ENCODE measurements at places on chromosomes 6 and 20.

- no peak for DNase-seq
These were observed 120.3 kb upstream of the LGSN start for GRCh38 chr6:63440057-63440456.

DNA sequence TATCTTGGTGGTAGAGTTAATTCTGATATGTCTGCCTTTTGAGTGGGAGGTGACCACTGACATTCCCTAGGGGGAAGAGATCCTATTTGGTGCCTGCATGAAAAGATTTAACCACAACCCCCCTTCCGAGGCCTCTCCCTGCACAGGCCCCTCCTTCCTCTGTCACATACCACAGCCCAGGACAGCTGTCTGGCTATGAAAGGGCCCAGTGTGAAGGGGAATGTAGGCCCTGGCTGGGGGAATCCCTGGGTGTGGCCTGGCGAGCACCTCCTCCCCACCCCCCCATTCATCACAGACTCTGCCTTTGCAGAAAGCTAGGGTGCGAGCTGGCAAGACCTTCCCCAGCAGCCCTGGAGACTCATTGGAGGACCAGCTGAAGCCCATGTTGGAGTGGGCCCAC lies 27.4 kb upstream of the MAPRE1 start:
- peak; percentile 50 for DNase-seq

DNA sequence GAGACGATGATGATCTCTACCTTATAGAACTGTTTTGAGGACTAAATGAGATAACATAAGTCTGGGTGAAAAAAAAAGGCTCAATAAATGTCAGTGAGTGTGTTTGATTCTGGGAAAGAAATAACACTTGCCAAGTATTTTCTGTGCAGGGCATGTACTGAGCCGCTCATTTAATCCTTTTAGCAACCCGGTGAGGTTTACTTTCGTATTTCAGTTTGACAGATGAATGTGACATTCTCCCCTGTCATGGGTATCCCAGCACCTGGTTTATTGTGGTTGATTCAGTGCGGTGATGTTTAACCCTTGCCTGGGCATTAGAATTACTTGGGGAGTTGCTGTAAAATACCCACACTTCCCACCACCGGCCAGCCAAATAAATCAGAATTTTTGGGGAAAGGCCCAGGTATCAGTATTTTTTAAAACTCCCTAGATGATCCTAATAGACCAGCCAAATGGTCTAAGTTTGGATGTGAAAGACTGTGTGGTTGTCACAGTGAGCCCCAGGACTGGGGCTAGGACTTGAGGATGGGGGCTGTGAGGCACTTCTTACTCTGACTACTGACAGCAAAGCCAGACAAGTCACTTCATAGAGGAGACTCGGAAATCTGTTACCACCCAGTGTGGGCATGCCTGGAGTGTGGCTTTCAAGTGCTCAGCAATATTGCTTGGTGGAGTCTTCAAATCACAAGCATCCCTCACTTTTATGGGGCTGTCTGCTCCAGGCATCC lies 100.2 kb upstream of the KCNG1 start:
- no peak for DNase-seq

DNA sequence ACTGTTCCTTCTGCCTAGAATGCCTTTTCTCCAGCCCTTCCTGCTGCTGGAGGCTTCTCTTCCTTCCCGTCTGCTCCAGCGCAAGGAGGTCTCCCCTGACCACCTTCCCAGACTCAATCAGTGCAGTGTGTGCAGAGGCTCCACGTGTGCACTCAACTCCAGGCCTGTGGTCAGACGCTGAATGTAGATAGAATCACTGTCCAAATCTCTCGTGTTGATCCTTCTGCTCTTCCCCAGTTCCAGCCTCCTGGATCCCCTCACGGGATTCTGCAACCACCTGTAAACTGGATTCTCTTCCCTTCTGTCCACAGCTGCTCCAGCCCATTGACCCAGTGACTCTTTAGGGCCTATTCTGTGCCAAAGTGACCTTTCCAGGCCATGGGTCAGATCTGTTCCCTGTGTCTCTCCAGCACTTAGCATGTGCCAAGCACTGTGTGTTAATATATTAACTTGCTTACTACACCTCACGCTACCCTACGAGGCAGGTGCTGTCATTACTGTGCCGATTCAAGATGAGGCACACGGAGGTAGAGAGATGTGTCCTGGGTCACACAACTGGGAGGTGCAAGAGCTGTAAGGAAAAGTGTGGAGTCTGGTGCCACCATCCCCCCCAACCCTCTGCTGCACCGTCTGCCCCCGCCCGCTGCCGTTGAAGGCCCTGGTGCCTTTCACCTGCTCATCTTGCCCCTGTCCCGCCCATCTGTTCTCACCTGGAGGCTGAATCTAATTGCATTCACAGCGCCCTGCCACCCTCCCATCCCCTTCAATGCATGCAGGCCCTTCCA lies 112.2 kb downstream of the SULF2 start:
- DNase-seq: no peak

GRCh38 chr6:13175087-13175486 lies 153.2 kb downstream of the TBC1D7 start:
- DNase-seq: no peak

DNA sequence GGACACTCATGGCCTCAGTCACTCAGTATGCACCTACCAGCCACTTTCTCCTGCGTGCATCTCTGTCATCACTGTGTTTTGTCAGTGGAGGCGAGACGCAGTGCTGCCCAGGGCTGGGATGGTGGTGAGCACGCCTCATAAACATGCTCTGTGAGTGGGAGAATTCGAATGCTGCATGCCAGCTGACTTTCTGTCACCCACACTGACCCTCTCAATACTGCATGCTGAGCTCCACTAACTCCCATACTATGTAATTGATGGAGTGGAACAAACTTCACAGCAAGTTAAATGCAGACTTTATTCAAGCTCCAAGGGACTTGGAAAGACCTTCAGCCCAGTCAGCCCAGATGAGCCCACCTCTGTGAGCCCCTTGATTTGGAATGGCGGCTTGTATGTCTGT lies 22.7 kb upstream of the GGTLC1 start:
- no peak for DNase-seq

- no peak for DNase-seq
These were observed 4.5 kb downstream of the DPM1 start for GRCh38 chr20:50953821-50954220.

- no peak for DNase-seq
These were observed 318.5 kb upstream of the JARID2 start for GRCh38 chr6:14927398-14927797.

GRCh38 chr20:5893052-5893451 lies 57.3 kb downstream of the TRMT6 start:
- DNase-seq: no peak

- no peak for DNase-seq
These were observed 113.3 kb downstream of the AFG1L start for GRCh38 chr6:108407904-108408827.

DNA sequence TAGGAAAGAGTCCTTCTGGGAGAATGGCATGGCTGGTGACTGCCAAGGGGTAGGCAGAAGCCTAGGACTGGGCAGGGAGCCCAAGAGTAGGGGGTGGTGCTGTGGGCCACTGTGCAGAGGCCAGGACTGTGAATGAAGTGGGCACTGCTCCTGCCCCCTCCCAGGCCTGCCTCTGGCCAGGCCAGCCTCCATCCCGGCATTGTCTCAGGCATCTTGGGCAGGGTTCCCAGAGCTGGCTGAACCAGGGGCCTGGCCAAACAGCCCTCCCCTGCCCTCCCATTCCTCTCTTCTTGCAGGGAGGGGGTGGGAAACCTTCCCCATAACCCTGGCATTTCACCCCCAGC lies 81.6 kb downstream of the MRPL14 start:
- DNase-seq: no peak

DNA sequence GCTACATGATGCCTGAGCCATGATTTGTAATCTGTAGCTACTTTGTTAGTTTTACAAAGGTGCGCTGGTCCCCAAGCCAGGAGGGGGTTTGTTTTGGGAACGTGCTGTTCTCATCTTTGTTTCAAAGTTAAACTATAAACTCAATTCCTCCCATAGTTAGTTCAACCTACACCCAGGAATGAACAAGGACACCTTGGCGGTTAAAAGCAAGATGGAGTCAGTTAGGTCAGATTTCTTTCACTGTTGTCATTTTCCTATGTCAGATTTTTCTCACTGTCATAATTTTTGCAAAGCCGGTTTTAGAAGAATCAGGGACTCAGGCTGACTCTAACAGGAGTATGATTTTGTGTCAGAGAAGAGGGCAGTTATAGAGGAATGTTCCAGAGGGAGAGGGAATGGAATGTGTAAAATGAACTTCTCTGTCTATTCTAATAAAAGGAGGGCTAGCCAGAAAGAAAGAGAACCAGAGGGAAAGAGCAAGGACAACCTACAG lies 2.3 kb upstream of the GMPR start:
- DNase-seq: no peak

DNA sequence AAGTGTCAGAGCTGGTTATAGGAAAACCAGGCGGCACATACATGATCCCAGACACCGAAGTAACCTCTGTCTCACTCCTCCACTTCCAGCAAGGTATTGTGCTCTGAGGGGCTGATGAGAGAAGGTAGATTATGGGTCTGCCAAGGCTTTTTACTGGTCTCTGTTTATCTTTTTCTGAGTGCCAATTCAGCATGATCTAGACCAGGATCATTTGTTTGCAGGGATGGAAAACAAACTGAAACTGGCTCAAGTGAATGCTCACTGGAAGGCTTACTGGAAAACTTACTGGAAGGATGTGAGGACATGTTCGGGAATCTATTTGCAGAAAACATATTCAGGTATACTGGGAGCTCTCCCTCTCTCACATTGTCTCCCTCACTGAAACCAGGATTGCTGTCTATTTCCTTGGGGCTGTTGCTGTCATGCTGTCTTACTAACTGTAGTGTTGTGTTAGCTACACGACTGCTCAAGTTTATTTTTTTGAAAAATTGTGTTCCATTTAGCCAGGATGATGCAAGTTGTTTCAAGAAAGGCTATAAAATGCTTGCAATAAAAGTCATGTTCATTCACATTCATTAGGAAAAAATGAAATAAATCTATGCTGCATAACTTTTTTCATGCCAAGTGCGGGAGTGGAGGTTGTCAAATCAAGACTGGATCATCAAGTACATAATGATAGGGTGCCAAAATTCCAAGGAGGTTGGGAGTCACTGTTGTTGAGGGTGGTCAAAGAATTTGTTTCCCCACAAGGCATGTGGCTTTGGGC lies 37.0 kb downstream of the KLHL31 start:
- no peak for DNase-seq

- DNase-seq: no peak
These were observed 263.4 kb downstream of the CDC5L start for GRCh38 chr6:44650947-44651346.

GRCh38 chr6:131532580-131533039 lies 40.4 kb upstream of the ARG1 start:
- DNase-seq: no peak

DNA sequence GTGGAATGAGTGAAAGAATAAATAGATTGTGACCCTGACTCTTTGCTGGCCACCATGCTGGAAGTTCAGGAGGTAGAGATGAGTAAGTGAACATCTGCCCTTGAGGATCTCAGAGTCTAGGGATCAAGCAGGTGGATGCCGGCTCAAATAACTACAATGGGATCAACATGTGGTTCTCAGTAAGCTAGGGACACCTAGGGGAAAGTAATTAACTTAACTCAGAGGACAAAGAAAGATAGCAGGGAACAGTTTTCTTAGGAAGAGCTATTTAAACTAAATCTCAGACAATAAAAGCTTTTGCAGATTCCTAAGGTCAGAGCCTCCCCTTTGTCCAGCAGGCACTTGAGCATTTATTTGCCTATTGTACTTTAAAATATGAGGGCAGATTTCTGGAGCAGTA lies 29.1 kb downstream of the SLC13A3 start:
- DNase-seq: no peak

DNA sequence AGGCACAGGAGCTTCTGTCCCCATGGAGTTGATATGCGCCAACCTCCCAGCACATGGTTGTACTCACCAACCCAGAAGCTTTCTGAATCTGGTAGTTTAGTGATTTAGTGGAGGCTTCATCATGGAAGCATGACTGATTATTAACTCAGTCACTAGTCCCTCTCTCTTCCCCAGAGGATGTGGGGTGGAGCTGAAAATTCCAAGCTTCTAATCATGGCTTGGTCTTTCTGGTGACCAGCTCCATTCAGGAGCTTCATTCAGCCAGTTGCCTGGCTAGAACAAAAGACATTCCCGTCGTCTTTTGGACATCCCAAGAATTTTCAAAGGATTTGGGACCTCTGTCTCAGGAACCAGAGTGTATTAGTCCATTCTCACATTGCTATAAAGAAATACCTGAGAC lies 13.3 kb upstream of the SMIM13 start:
- DNase-seq: no peak

DNA sequence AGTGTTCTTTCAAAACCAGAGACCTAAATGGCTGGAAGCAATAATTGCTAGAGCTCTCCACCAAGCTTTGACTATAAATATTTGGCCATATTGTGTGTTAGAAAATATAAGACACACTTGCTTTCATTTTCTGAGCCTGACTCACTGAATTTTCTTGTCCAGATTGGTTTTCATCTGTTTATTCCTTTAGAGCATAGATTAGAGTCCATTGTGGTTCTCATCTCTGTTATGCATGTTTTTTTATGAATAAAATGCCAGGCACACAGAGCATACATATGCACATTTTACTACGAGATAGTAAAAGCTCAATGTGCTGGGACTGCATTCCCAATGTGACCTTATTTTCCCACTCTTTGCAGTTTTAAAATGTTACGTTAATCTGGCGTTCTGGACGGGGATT lies 115.3 kb upstream of the MLIP start:
- no peak for DNase-seq

GRCh38 chr6:87798393-87799278 lies 96.6 kb upstream of the AKIRIN2 start:
- DNase-seq: no peak
